ENCODE measurements at places on chromosomes 7 and 10.

- no peak for DNase-seq
Measured at GRCh38 chr7:7702826-7703225, 15.6 kb downstream of the RPA3 start.

- peak; percentile 33 for DNase-seq
Measured at GRCh38 chr7:93461350-93461749, 113.2 kb downstream of the CALCR start.

DNA sequence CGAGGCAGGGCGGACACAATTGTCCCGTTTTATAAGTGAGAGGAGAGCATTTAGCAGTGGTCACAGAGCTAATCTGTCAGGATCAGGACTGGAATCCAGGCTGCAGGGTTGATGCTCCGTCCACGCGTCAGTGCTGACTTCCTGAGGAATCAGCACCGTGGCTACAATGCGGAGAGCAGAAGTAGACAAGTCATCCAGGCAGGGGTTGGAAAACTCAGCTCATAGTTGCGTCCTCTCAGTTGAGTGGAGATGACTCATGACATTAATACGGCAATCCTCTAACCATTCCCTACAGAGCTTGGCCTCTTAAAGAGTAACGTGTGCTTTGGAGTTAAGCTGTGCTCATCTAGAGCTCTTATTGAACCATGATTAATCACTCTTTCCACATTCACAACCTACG lies 17.1 kb upstream of the HTR5A start:
- DNase-seq, result peak; percentile 44

DNA sequence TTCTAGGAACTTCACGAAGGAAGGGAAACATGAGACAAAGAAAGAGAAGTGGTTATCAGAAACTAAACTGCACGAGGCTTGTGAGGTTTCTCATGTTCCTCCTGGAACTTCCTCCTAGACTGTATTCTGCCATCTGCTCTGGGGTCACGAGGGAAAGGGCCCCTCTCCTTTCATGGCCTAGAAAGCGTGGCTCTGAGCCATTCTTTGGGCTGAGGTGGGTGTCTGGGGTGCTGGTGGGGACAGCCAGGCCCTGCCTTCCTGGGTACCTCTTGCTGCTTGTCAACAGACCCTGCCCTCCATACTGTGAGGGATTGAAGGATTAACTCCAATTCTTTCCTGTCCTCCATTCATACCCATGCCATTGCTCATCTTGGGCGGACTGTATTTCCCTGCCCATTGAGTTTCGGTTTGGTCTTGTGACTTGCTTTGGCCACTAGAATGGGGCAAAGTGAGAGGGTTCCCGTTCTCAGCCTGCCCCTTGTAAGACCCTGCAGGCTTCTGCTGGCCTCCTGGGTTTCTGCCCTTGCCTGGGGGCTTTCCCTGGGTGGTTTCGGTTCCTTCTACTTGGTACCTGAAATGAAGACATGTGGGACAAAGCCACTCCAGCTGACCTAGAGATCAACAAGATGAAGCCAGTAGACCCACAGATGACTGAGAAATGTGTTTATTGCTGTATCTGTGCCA lies 14.9 kb upstream of the GIMAP8 start:
- no peak for DNase-seq

- DNase-seq, result no peak
Measured at GRCh38 chr7:148898845-148899484, 14.9 kb upstream of the EZH2 start.

GRCh38 chr10:1121271-1121970 lies 65.2 kb downstream of the WDR37 start:
- DNase-seq, result no peak

GRCh38 chr10:37035853-37036252 lies 89.5 kb upstream of the ANKRD30A start:
- no peak for DNase-seq

- peak; percentile 87 for DNase-seq
Measured at GRCh38 chr7:291373-292092, 1.6 kb downstream of the FOXL3 start.

DNA sequence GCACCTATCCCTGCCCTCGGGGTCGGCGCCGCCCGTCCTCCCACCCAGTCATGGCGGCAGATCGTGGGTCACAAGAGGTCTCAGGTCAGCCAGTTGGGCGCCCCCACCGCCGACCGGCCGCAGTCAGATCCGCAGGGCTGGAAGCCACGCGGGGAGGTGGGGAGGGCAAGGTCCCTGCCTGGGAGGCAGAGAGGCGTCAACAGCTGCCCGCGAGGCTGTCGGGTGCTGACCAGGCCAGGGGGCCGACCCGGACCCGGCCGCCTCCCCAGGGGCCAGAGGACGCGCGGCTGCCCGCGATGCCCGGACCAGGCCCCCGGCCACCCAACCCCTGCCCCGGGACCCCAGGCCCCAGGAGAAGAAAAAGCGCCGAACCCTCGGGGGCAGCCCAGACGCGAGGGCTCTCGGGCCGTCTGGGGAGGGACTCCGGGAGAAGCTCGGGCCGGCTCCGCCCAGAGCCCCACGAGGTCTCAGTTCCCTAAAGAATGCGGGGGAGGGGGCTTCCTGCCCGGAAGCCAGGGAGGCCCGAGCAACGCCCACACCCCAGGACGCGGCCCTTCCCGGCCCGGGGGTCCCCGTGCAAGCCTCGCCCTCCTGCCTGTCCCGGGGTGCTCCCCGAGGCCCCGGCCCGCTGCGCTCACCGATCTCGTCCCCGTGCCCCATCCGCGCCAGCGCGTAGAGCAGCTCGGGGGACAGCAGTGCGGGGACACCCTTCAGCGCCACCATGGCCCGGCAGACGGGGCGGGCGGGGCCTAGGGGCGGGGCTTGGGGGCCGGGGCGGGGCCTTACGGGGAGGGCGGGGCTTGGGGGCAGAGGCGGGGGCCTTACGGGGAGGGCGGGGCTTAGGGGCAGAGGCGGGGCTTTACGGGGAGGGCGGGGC lies at the start of gene FUOM:
FUOM (minus strand) TSS at position 735 of the 877 bp plus-strand sequence; CDS start at position 723, 12 bp downstream.
- peak; percentile 58 for DNase-seq

GRCh38 chr7:93943816-93944540 lies 22.4 kb downstream of the GNG11 start:
- no peak for DNase-seq

- no peak for DNase-seq
Measured at GRCh38 chr7:82396343-82396742, 47.2 kb downstream of the CACNA2D1 start.

DNA sequence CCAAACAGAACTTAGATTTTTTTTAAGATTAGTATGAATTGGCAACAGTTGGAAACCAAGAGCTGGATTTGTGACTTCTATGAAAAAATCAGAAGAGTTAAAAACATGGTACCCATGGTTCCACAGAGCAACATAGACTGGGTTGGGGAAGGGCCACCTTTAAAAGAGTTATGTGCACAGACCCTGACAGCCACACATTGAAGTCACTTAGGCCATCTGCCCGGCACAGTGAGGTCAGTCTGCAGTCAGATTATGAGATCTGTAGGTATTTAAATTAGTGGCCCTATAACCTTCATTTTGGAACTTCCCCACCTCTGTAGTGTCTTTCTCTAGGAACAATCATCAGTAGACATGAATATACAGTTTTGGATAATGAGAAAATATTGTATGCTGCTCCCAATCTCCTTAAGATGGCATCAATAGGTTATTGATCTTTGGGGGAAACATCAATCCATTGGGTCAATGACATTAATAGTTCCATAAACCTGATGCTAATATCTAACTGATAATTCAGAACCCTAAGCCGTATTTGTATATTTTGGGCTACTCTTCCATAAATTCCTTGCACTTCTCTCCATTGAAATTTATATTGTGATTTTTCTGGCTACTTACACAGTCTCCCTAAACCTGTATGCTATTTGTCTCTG lies 7.0 kb downstream of the ANKRD1 start:
- DNase-seq, result no peak

DNA sequence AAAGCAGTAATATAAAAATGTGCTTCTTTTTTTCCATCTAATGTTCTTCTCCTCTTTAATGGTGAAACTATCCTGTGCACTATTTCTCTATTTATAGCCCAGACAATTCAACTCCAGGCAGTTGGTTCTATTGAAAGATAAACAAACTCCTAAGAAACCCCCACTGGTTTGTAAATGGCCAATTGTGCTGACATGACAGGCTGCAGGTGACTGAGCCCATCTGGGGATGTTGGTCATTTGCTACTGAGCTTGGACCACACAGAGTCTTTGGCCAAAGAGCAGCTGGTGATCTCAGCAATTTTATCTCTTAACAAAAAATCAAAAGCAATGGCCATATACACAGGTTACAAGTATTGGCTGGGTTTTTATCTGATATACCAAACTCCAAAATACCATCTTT lies 631.8 kb upstream of the CELF2 start:
- DNase-seq, result no peak

DNA sequence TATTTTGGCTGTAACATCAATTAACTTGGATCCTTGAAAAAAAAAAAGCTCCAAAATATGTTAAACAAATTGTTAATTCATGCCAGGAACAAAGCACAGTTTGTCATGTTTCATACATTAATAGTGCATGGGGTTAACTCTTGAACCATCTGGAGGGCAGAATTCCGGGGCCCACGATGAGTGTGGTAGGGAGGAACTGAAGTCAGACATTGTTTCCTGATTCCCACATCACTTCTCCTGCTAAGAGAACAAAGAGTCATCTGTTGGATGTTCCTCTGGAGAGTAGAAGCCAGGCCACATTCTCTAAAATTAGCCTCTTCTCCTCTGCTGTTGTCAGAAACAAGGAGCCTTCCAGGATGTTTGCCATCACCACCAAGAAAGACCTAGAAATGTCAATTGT lies 54.6 kb downstream of the TMEM178B start:
- DNase-seq, result no peak

DNA sequence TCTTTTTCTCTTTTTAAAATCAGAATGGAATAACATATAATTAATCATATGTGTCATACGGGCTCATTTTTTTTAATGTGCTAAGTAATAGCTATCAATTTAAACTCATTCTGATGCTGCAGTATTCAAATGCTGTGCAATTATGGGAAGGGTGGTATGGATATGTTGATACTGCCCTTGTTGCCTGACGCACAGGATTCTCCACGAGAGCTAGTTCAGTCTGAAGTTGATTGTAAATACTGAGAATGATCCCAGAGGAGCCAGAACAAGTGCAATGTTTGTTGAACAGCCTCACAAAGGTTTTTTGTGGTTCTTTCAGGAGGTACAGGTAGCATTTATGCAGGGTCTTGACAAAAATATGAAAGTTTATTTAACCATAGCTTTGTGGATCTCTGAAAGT lies 13.4 kb downstream of the NPY start:
- no peak for DNase-seq

DNA sequence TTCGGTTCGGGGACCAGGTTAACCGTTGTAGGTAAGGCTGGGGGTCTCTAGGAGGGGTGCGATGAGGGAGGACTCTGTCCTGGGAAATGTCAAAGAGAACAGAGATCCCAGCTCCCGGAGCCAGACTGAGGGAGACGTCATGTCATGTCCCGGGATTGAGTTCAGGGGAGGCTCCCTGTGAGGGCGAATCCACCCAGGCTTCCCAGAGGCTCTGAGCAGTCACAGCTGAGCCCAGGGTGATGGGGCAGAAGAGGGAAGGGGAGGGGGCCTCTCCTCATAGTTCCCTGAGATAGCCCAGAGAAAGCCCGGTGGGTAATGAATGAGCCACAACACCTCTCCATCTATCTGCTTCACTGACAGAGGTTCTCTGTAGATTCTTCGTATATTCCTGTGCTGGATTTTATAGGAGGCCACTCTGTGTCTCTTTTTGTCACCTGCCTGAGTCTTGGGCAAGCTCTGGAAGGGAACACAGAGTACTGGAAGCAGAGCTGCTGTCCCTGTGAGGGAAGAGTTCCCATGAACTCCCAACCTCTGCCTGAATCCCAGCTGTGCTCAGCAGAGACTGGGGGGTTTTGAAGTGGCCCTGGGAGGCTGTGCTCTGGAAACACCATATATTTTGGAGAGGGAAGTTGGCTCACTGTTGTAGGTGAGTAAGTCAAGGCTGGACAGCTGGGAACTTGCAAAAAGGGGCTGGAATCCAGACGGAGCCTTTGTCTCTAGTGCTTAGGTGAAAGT lies 16.4 kb downstream of the PRSS2 start:
- no peak for DNase-seq

DNA sequence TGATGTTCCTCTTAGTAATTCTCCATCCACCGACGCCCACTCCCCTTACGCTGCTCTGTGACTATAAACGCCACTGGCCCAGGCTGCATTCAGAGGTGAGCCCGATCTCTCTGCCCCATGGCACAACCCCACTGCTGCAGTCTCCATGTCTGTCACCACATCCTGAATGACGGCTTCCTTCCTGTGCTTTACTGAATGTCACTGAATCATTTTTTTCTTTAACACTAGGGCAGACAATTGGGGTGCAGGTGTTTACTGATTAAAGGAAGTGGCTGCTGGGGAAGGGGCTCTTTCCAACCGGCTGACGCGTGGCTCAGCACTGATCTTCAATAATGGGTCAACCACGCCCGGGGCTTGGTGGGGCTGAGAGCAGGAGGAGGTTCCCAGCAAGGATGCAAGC lies 208.3 kb downstream of the USP6NL start:
- DNase-seq, result no peak

DNA sequence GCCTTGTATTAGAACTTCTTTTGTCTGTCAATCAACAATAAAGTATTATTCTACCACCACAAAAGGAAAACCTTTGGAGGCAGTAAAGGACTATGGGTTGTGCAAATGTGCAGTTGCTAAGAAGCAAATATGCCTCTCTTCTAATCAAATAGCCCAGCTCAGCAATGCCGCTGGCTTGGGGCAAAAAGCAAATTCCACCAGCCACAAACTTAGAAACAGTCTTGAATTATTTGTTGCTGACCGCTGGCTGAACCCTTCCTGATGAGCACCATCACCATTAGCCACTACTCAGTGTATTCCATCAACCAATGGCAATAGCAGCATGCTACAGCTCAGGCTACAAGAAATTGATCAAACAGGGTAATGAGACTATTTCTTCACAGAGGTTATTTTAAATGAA lies 51.0 kb downstream of the SKAP2 start:
- DNase-seq, result no peak

DNA sequence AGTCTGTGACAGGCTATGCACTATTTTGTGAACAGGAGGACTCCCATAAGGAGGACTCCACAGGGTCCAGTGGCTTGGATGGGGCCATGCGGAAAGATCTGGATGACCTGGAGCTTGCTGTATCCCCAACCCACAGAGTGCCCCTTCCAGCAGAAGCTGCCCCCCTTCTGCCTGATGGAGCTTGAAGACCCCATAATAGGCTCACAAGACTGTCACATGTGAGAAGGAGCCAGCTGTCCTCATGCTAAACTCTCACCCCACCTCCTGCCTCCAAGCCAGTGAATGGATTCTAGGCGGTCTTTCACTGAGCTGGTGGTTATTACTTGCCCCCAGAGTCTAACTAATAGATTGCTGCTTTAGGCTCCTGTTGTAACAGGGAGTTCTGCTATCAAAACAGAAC lies 79.1 kb downstream of the XRCC2 start:
- no peak for DNase-seq

- DNase-seq, result no peak
Measured at GRCh38 chr10:113357681-113358300, 195.1 kb upstream of the HABP2 start.
